ENCODE measurements at places on chromosomes 11 and 22.

DNA sequence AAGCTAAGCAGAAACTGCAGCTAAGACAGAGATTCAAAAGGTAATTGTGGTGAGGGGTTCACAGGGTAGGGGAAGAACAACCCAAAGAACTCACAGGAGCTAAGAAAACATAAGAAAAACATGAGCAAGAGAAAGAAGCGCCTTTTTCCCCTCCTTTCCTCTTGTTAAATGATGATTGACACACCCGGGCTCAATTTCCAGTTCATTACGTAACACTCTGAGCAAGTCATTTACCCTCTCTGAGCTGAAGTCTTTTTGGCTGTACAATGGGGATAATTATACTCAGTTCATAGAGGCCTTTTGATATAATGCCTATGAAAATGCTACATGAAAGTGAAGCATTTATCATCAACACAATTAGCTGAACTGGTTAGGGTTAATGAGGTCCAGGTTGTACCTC, 17.2 kb downstream of the LRP4 start:
- no peak for DNase-seq

DNA sequence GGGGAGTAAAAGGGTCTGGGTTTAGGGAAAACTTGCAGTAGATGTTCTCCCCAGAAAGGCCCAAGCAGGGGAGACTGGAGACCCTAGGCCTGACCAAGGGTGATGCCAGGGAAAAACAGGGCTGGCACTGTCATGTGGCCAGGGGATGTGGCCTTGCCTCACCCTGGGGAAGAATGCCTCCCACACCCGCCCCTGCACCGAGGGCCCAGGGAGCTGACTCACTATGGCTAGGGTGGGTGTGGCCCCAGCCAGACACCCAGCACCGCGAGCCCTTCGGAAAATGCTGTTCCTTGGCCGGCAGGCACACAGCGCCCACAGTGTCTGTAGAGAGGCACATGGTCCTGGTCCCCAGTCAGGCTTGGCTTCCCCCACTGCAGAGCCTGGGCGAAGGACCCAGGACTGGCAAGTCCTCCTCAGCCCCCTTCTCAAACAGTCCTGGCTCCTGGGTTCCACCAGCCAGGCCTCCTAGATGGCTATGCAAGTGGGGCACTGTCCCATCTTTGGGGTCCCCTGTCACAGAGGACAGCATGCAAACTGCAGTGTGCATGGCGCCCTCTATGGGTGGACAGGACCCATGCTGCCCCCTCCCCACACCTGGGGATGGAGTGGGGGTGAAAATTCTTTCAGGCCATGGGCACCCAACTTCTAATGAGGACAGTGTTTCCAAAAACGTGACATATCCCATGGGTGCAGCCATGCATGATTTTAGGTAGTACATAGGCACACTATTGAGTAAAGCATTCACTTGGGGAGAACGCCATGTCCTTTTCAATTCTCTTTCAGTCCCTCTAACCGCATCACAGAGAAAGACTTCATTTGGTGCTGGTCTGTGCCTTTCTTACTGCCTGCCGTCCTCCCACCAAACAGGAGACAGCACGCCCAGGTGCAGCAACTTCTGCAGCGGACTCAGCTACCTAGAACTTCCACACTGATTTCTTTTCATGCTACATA, 15.2 kb downstream of the TMPRSS5 start:
- DNase-seq: peak; percentile 9

- DNase-seq: no peak
These were observed 89.8 kb upstream of the PARVA start for GRCh38 chr11:12287374-12288211.

DNA sequence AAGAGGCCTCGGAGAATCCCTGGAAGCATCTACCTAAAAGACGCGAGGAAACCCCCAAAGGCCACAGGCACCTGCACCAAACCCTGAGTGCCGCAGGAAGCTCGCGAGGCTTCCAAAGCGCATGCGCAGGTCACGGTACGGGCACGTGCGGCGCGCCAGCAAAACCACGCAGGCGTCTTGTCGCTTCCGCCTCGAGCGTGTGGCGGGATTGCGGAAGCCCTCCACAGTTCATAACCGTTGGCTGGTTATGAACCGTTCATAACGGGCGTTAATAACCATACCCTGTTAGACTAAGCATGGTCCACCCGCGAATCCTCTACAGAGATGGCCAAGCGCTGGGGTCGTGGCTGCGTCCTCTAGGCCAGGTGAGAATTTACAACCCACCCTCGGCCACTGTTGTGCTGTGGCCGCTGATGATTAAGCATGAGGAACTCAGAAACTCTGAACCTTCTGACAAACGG, 46.4 kb downstream of the MORC2 start:
- peak; percentile 84 for DNase-seq

GRCh38 chr11:97786961-97787360, 1233.8 kb upstream of the CNTN5 start:
- no peak for DNase-seq

GRCh38 chr11:131598305-131598704, 227.9 kb downstream of the NTM start:
- DNase-seq: no peak
